Left hindlimb (tissue), 1 donor: ENCODE measurements at places on chromosomes 1 and 21.

DNA sequence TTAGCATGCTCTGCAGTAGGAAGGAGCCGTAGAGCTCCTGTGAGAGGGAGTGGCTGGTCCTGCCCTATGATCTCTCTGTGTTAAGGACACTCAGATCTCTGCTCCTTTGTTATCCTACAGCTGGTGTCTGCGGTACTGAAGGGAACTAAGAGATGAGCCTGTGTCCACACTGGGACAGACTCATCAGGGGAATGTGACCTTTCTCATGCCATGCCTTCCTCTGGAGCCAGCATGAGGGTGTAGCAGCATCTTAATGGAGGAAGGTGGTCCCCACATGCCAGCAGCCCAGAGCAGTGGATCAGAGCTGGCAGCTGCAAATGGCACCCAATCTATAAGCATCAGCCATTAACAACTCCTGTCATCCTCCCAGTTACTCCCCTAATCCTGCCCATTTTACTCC, 24.7 kb upstream of the GUCA2B start:
- no peak for DNase-seq

DNA sequence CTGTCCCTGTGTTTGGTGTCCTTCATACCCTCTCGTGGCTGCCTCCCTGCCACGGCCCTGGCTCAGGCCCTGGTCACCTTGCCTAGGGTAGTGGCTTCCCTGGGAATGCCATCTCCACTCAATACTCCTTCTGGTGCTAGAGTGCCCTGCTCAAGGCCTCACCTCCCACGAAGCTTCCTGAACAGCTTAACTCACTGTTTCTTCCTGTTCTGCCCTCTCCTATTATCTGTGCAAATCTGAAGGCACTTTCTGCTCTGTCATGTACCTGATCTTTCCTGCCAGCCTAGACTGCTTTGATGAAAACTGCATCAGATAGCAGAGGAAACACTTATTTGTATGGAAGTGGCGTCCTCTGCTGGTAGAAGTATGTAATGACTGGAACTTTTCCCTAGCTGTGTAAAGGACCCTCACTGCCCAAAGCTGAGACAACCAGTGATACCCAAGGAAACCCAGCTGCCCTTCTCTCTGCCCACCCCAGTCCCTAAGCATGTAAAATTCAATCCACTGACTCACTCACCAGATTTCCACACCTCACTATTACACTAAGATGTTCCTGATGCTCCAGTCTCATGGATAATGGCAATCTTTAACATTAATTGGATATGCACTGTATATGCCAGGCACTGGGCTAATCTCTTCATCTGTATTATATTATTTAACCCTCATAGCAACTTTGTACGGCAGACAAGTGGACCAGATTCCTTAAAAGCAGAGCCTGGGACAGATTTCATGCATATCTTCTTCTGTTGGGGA, 36.2 kb upstream of the BTG2 start:
- no peak for DNase-seq

DNA sequence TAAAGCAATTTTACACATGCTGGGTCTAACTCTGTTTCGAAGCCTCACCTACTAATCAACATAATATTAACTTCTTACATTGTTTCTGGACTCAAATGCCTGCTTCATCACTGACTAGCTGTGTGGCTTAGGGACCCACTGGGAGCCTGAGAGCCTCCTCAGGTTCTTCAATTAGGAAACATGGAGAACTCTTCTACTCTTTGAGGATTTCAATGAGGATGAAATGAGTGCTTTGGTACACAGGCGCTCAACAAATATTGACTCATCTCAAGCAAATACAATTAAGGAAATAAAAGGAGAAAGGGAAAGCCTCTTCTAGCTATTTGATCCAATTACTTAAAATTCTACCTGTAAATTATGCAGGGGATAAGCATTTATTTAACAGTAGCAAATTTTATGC, 84.4 kb upstream of the JAK1 start:
- DNase-seq = no peak

DNA sequence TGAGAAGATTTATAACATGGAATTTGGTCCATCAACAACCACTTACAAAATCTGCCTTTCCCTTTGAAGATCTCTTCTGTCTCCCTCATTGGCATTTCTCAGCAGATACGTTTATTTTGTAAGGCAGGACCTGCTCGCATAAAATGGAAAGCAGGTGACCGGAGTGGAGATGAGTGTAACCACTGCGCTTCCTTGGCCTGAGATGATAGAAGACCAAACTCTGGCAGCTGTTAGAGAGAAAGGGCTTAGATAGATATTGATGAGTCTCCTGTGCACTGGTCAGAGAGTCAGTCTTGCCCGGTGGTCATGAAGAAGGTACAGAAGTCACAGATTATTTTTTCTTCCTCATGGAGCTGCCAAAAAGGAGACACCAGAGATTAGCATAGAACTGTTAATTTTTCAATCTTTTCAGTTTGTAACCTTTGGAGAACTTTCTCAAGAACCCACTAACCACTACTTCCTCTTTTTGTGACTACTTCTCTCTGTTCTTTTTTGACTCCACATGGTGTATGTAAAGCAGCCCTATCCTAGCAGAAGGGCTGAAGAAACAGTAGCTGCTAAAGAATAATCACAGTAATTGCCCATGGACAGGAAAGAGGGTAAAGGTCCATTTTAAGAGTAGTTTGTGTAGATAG, 47.6 kb downstream of the FCRL3 start:
- no peak for DNase-seq

DNA sequence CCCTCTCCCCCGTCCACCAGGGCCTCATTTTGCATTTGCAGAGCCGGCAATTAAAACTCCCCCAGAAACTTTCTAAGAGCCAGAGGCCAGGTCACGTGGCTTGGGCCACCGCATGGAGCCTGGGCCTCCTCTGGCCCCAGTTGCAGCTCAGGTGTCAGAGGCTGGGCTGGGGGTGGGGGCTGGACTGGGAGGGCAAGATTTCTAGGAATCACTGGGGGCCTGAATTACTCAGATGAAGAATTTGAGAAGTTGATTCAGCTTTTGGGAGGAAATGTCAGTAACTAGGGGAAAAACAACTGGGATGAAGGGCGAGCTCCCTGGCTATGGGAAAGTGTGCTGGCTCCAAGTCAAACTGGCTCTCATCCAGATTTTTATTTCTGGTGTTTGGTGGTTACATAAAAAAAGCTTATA, 151.0 kb downstream of the CDC7 start:
- DNase-seq = peak; percentile 84

DNA sequence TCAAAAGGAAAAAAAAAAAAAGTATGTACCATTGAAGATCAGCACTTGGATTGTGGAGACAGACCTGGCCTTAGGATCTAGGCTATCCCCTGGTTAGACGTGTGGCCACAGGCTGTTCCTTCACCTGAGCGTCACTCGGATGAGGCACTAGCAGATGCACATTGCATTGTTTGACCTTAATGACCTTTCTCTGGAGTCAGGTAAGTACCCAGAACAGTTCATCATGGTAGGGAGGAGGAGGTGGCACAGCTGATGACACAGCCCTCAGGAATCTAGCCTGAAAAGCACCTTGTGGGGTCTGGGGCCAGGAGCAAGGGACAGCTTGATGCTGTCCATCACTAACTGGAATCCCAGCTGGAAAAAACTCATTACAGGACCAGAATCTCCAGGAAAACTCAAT, 21.2 kb downstream of the NECAP2 start:
- no peak for DNase-seq

- DNase-seq = no peak
Measured at GRCh38 chr1:115676498-115677181, 34.9 kb downstream of the VANGL1 start.

DNA sequence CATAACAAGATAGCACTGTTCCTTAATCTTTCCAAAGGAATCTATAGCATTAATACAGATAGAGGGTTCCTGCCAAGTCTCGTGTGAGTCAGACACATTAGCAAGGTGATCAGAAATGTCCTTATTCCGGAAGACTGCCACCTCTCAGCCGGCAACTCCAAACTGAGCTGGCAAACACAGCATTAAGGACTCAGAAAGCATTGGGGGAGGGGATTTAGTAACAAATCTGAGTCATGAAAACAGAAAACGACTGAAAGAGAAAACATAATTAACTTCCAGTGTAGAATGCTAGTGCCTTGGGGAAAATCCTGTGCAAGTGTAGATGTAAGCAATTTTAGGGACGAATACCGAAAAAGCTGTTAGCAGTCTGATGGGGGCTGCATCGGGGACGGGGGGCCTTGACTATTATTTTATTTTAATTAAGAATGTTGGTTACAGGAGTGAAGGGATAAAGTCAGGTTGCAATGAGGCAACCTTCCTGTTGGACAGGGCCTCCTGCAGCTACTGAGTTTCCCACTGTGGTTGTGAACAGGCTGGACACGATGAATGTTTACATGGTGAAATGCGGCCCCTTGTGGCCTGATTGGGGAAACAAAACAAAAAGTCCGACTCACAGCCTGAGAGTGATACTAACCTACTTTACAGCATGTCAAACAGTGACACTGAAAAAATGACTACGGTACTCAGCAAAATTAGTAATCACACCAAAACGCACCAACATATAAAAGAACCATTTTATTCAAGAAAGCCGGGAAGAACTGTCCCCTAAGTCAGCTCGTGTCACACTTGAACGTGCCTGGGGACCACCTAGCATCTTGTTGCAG, 20.7 kb downstream of the MIS18A start:
- DNase-seq = peak; percentile 85

GRCh38 chr1:90707363-90707710, 9.8 kb downstream of the BARHL2 start:
- DNase-seq = peak; percentile 62

- no peak for DNase-seq
Measured at GRCh38 chr1:186374303-186375151, 526 bp downstream of the TPR start.

- DNase-seq = no peak
Measured at GRCh38 chr1:28056129-28056925, 32.1 kb downstream of the EYA3 start.

GRCh38 chr1:30005972-30006619, 717.3 kb downstream of the MATN1 start:
- no peak for DNase-seq

- DNase-seq = no peak
Measured at GRCh38 chr1:64865105-64865757, 101.1 kb downstream of the JAK1 start.

DNA sequence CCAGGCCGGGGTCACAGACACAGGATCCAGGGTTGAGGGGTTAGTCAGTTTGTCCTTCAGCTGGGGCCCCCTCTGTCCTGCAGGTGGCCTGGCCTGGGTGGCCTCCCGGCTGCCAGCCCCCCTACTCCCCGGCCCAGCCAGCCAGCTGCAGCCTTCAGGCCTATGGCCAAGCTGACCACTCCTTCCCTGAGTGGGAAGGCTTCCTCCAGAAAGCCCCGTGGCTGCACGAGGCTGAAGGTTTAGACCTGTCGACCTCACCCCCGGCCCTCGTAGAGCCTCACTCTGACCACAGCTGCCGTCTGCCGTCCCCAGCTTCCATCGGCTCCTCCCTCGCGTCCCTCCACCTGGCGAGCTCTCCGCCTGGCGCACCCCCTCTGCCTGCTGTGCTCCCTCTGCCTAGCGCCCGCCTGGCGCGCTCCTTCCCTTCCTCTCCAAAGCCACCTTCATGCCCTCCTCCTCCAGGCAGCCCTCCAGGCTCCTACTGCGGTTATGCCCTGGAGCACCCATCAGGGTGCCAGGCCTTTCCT, 9.6 kb downstream of the TTLL10 start:
- peak; percentile 33 for DNase-seq
